ENCODE measurements at places on chromosomes 11 and 22. TPM values are rescaled to one million over a fixed set of nuclear protein-coding genes. Genes with fewer than 3 reads are reported as not detected.
A peak's percentile ranks its signal among the peaks of the same experiment; 100 is the strongest.

Gene TRIM48
- total RNA-seq, result not detected

DNA sequence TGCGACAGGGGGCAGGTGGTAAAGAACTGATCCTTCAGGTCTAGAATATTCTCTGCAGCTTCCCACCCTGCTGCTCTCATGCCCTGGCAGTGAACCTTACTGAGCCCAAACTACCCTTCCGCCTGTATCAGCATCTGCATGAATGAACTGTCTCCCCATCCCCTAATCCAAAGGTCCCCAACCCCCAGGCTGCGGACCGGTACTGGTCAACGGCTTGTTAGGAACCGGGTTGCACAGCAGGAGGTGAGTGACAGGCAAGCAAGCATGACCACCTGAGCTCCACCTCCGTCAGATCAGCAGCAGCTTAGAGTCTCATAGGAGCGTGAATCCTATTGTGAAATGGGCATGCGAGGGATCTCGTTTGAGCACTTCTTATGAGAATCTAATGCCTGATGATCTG, 58.2 kb upstream of the LMO1 start:
- DNase-seq, result peak; percentile 19

- DNase-seq, result no peak
Observed at GRCh38 chr11:112658431-112658878, 302.8 kb upstream of the NCAM1 start.

GRCh38 chr11:34938611-34939010, 22.2 kb downstream of the PDHX start:
- no peak for DNase-seq

DNA sequence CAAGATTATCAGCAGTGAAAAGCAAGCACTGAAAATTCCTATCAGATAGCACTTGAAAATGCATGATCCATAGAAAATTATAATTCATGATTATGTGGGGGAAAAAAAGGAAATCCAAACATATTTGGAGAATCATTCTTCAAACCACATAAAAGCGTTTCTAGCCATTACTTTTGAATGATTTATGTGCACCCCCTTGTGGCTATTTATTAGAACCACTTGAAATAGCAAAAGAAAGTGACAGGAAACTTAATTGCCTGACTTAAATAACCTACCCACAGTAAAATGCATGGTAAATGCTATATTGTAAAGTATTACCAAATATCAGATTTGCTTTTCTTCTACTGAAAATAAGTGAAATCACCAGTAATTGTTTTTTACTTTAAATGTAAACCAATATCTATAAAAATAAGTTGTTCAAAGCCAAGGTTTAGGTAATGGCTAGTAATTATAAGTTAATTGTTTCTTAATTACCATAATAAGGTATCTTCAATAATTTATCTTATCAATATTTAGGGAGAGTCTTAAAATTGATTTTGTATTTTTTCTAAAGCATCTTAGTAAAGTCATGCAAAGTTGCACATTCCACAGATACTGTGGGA, 168.5 kb downstream of the ARHGAP42 start:
- DNase-seq, result no peak

GRCh38 chr11:27693398-27693797, 6.9 kb downstream of the BDNF start:
- DNase-seq, result no peak

- no peak for DNase-seq
Observed at GRCh38 chr11:87917111-87917510, 258.1 kb downstream of the RAB38 start.

- DNase-seq, result no peak
Observed at GRCh38 chr11:35362521-35362980, 56.8 kb downstream of the SLC1A2 start.
